ENCODE measurements at places on chromosomes 2 and 18.

- no peak for DNase-seq
Measured at GRCh38 chr2:191061381-191061980, 47.5 kb upstream of the STAT1 start.

- no peak for DNase-seq
Measured at GRCh38 chr2:66201242-66201641, 233.7 kb upstream of the MEIS1 start.

GRCh38 chr2:221034026-221034701 lies 537.9 kb downstream of the EPHA4 start:
- DNase-seq: no peak

DNA sequence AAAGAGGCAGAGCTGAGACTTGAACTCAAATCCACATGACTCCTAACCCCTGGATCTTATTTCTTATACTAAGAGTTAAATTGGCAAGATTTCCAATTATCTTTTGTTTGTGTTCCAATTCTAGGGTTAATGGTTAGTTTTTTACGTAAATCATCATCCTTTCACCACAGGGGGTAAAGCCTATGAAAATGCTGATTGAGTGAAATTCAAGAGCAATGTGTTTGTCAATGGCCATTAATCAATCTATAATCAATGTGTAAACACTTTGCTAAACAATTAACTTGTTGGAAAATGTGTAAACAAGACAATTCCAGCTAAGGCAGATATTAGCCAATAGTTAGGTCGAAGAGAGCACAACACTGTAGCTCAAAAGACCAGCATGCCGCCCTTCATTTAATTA lies 376.5 kb upstream of the ACVR2A start:
- no peak for DNase-seq

DNA sequence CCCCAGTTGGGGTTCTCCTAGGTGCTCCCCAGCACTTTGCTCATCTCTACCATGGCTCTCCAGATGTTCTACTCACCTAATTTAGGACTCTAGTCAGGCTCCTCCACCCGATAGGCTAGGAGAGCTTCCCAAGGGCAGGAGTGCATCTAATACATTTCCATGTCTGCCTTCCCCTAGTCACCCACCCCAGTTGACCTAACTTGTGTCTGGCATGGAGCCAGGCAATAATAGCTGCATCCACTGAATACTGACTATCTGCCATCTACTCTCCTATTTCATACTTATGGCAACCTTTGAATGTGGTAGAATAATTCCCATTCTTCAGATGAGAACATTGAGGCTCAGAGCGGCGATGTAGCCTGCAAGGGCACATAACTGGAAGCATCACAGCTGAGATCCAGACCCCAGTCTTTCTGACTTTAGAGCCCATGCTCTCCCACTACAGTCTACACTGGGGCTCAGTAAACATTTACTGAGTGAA lies 71.8 kb upstream of the YWHAQ start:
- no peak for DNase-seq

DNA sequence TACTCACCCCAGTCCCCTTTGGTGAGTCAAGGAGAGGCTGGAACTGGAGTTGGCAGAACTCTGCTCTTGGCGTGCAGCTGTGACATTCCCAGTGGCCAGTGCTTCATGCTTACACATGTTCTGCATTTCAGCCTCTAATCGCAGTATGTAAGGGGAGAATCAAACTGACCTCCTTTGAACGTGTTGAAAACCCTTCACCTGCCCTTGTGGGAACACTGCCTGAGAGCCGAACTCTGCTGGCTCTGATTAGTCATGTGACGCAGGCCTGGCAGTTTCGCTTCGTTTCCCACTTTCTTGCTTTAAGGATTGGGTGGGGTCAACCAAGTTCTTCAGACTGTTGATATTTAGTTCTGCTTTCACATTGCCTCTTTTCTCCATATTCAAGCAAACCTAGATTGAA lies 173.8 kb upstream of the BCL2L11 start:
- DNase-seq: no peak

GRCh38 chr18:54679318-54680149 lies 88.5 kb downstream of the DYNAP start:
- DNase-seq: no peak

- DNase-seq: no peak
Measured at GRCh38 chr18:13261661-13262357, 43.2 kb downstream of the LDLRAD4 start.

GRCh38 chr2:3595985-3596384 lies 1.1 kb downstream of the COLEC11 start:
- peak; percentile 55 for DNase-seq

- DNase-seq: no peak
Measured at GRCh38 chr2:240507778-240508251, 50.0 kb downstream of the ANKMY1 start.

GRCh38 chr2:226076529-226076928 lies 677.0 kb downstream of the NYAP2 start:
- no peak for DNase-seq

- DNase-seq: no peak
Measured at GRCh38 chr2:210833403-210833802, 277.0 kb downstream of the CPS1 start.

DNA sequence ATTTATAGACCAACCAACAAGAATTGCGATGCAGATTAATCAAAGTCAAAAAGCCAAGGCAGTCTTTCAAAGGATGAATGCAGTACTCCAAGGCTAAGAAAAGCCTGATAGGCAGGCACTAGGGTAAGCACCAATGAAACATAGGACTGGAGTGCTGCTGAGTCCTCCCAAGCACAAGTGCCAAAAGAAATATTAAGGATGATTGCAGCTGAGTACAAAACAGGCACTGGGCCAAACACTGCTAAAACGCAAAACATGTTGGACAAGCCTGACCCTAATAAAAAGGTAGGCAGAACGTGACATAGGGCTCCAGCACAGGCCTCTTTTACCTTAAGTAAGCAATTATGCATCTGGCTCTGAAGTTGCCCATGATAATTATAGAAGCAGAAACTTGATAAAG lies 160.1 kb upstream of the LRP1B start:
- no peak for DNase-seq

GRCh38 chr18:58452454-58453166 lies 176.3 kb downstream of the ALPK2 start:
- no peak for DNase-seq

- DNase-seq: no peak
Measured at GRCh38 chr18:76528477-76529432, 33.7 kb upstream of the ZNF516 start.

- DNase-seq: no peak
Measured at GRCh38 chr2:23801396-23801795, 125.5 kb downstream of the ATAD2B start.

GRCh38 chr18:9740071-9740470 lies 32.0 kb downstream of the RAB31 start:
- no peak for DNase-seq

DNA sequence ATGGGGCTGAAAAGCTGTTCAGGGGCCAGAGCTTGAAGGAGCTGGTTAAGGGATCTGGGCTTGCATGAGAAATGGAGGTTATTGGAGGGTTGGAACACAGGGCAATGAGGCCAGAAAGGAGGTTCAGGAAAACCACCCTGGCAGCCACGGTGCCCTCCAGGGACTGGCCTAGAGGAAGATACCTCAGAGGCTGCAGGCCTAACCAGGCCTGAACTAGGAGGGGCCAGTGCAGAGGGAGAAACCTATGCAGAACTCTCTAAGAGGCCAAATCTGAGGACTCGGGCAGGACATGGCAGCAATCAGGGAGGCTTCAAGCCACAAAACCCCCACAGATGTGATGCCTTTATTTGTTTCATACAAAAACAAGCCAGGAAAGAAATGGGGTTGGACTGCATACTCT lies 66.8 kb downstream of the BIN1 start:
- DNase-seq: no peak

DNA sequence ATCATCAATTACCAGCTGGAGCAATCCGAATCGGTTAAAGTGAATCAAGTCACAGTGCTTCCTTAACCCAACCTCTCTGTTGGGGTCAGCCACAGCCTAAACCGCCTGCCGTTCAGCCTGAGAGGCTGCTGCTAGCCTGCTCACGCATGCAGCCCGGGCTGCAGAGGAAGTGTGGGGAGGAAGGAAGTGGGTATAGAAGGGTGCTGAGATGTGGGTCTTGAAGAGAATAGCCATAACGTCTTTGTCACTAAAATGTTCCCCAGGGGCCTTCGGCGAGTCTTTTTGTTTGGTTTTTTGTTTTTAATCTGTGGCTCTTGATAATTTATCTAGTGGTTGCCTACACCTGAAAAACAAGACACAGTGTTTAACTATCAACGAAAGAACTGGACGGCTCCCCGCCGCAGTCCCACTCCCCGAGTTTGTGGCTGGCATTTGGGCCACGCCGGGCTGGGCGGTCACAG lies 496 bp upstream of the ITGA4 start:
- no peak for DNase-seq

DNA sequence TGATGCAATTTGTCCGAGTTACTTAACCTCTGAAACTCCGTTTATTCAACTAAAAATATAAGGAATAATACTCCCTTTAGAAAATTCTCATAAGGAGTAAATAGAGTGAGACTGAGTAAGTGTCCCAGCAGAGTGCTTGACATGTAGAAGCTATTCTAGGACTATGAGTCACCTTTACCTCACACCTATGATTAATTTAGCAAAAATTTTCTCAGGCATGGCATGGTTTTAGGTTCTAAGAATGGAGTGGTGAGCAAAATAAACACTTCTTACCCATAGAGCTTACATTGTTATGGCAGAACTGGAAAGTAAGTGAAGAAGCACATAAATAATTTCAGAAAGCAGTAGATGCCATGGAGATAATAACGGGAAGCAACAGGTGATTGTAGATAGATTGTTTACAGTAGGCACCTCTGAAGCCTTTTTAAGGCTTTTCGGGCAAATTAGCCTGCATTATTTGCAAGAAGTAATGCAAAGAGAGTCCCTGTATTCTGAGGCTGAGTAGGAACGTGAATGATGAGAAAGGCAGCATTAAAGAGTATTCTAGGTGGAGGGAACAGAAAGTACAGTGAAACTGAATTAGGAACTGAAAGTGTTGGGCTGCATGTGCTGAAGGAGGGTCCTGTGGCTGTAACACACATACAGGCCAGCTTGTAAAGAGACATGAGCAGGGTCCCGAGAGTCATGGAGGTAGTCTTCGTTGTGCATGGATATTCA lies 209.2 kb downstream of the ZNF407 start:
- peak; percentile 24 for DNase-seq
